Mesenchymal stem cell (in vitro differentiated cells and primary cell): ENCODE measurements at places on chromosomes 4 and X.

GRCh38 chr4:73684097-73684496 lies 56.3 kb upstream of the CXCL8 start:
- peaks cover 2% of the 10 kb centered on the region for H3K4me1 ChIP-seq
- H3K36me3 ChIP-seq = no peaks in the 10 kb centered on the region
- no peak overlapping the region for H3K27ac ChIP-seq
- no peaks in the 10 kb centered on the region for H3K27me3 ChIP-seq

DNA sequence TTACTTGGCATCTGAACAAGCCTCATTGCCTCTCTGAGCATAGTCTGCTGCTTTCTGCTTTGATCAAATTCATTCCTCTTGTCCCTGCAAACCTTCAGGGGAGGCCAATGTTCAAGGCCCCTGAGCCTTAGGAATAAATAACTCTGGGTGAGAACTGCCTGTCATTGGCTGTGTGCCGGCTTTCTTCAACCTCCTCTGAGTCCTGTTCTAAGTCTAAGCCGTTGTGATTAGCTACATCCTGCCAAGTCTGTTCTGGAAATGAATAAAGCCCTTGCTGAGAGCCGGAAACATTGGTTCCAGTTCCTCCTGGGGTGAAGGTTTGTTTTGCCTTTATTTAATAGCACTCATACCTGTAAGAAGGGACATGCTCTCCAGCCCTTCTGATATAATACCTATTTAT lies 13.8 kb downstream of the RNF4 start:
- H3K4me3 ChIP-seq = no peak overlapping the region
- H3K27ac ChIP-seq = no peak overlapping the region
- DNase-seq = no peak
- peaks cover 15% of the 10 kb centered on the region for H3K4me1 ChIP-seq
- peaks cover 12% of the 10 kb centered on the region for H3K36me3 ChIP-seq

DNA sequence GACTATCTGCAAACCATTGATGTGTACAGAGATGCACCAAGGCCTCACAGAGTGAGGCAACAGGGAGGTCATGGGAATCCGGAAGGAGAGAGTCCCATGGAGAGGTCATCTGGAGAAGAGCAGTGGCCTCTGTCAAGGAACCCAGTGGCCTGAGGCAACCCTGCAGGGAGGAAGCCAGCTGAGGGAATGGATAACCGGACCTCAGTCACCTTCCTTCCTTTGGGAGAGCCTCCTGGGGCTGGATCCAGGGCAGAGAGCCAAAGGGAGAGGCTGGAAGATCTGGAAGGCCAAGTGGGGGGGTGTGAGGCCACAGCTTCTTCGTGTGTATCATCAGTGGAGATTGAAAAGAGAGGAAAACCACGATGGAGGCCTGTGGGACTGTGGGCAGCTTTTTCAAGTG lies 24.3 kb upstream of the CD38 start:
- peak; percentile 42 for DNase-seq
- H3K36me3 ChIP-seq = no peaks in the 10 kb centered on the region
- peaks cover 3% of the 10 kb centered on the region for H3K27me3 ChIP-seq
- peaks cover 6% of the 10 kb centered on the region for H3K4me1 ChIP-seq
- H3K4me3 ChIP-seq = no peak overlapping the region

DNA sequence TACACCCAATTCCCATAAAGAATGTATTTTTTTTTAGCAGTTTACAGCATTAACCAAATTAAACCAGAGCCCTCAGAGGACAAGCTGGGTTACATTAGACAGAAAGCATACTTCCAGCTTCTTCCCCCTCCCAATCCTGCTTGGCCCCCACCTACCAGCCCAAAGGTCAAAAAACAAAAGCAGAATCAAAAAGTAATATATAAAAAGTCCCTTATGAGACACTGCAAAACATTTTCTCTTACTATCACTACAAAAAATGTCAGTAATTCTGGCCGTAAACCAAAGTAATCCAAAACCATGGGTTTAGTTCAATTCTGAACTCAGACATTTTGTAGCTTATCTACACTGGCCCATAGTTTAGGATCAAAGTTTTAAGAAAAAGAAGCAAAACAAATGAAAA lies 38.0 kb downstream of the APBB2 start:
- peak overlapping the region; percentile 11 for H3K4me3 ChIP-seq
- H3K4me1 ChIP-seq = peaks cover 3% of the 10 kb centered on the region
- no peaks in the 10 kb centered on the region for H3K36me3 ChIP-seq
- DNase-seq = peak; percentile 23

- H3K27me3 ChIP-seq = no peaks in the 10 kb centered on the region
- no peak overlapping the region for H3K27ac ChIP-seq
- no peak overlapping the region for H3K4me3 ChIP-seq
- no peaks in the 10 kb centered on the region for H3K36me3 ChIP-seq
- H3K4me1 ChIP-seq = no peaks in the 10 kb centered on the region
- DNase-seq = no peak
Measured at GRCh38 chr4:22345678-22346077, 170.2 kb downstream of the ADGRA3 start.
